Suprapubic skin (tissue), 4 donors: ENCODE measurements at places on chromosomes 2 and 18.

DNA sequence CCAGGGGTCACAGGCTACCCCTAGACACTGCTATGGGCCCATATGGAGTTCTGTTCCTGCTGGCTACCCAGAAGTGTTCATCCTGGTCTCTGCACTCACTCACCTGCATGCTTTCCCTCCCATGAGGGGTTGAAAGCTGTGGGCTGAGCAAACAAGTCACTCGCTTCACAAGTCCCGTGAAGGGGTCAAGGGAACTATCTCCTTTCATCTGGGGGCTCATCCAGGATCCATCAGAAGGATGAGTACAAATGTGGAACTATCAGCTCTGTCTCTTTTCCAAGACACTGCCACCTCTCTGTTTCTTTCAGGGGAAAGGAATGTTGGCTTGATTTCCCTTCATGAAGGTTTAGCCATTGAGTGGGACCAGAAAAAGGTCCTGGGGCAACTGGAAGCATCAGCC lies 21.7 kb downstream of the SULT1C4 start:
- no peak for DNase-seq

DNA sequence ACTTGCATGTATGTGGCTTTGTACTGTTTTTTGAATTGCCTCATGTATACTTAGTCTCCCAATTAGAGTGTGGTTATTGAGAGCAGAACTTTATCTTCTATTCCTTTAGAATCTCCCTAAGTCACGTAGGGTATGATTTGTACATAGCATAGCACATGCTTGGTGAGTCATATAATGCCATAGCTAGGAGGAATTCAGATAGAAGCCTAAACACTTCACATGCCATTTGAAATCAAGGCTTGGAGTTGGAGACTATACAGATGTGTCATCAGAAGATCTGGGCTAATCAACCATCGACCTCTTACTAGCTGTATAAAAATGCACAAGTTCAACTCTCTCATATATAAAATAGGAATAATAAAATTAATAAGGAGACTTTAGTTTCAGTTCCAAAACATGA lies 222.6 kb upstream of the ST6GAL2 start:
- DNase-seq, result no peak

- no peak for DNase-seq
Measured at GRCh38 chr2:54207666-54208195, 48.3 kb downstream of the TSPYL6 start.

DNA sequence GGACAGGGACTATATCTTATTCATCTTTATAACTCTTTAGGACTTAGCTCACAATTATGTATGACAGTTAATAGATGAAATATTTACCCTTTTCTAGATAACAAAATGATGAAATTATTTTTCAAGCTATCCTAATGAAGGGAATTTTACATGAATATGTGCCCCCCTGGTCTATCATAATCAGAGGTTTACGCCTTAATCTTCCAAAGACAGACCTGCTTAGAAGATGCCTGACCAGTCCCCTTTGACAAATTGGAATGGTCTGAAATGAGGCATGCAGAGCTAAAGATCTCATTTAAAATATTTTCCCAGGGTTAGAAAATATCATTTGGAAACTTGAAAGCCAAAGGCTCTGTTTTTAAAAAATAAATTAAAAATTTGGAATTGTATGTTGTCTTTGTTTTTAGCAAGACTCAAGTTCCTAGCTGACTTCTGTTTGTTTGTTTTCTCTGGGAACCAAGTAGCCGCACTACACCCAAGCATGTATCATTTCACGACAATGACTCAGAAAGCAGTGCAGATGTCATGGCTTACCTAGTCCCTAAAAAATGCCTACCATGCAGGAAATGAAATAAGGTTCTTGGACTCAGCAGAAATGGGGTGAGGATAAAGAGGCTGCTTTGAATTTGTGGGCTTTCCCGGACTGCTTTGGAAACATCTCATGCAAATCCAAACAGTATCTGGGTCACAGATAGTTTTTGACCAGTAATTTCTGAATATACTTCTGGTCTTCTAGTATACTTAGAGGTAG lies 162.1 kb downstream of the ZEB2 start:
- DNase-seq, result no peak

GRCh38 chr18:27921904-27922751 lies 254.8 kb downstream of the CDH2 start:
- no peak for DNase-seq

DNA sequence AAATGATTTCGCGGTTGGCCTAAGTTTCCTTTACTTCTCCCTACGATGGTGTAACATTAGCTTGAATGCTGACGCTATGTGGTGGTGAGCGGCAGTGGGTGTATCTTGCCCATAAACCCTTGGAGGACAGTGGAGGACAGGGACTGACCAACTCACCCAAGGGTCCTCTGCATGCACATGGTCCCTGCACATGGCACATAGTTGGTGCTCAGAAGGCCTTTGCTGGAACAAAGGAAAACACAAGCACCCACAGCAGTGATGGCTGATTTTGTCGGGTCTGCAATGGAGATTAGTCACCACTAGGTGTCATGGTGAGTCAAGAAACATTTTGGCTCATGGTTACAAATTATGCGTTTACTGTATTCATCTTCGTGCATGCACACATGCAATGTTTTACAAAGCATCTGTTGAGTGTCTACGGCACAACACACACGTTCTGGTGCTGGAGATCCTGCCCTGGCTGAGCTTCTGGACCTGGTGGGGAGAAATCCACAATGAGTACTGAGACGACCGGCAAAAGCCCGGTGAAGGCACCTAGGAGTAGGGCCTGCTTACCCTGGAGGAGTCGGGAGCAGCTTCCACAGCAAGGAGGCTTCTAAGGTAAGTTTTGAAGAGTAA lies 44.0 kb downstream of the PDCL3 start:
- no peak for DNase-seq

DNA sequence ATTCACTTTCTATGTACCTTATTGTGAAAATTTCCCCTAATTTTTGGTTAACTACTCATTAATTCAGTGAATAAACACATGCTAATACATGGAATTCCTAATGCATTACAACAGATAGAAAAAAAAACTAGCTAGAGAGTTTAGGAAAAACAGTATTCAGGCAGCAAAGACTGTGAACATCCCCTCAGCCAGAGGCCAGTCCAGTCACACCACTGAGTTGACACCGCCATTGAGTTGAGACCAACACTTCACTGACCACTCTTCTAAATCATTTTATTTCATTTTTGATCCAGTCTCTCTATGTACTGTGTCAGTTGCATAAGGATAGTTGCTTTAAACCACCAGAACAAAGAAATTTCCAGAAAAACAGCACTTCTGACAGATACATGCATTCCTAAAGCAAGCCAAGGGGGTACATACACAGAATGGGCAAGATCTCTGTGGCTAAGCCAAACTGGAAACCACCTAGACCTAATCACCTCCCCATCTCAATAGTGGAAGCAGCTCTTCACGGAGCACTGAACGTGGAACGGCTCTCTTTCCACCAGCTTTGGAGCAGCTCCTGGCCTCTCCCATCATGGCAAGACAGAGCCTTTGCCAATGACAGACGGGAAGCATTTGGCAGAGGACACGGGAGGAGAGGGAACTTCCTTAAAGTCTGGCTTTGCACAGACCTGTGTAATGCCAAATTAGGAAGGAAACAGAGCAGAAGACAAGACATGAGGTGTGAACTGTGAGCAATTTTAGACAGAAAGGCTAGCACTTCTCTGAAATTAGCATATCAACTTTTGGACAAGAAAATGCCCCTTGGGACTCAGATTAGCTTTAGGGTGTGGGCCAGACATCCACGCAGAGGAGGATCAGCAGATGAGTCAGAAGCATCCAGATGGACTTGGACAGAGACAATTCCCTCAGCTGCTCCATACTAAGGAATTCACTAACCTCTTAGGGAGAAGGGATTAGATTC lies 36.4 kb downstream of the CACNB4 start:
- DNase-seq, result peak; percentile 74

DNA sequence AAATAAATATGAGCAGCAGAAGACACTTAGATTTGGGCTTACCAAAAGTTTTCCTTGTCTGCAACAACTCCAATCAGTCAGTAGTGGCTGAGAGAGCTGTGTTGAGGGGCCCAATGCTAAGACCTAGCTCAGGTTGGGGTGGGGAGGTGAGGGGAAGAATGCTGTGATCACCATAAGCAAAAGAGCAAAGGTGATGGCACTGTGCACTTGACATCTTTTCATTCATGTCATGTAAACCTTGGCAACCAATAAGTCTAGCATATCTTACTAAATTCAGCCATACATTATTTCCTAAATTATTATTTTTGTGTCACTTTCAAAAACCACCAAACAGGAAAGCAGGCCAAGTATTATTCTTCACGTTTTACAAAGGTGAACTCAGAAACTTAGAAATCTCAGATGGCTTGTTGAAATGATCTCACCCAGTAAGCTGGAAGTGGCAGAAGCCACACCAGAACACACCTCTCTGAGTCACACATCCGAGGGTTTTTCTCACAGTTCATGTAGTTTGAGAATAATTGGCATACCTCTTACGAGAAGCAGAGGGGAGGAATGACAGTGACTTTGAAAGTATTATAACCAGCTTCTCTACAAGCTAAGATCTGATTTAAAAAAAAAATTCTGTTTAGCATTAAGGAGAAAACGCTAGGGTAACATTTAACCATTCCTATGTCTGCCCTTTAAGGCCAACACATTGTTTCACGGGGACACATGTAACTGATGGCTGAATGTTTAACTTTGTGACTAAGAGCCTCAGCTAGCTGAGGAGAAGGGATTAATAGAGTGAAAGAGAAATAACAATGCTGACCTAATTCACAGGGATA lies 43.3 kb upstream of the SETBP1 start:
- DNase-seq, result no peak

- DNase-seq, result no peak
Measured at GRCh38 chr2:59905731-59906130, 647.7 kb downstream of the BCL11A start.

- no peak for DNase-seq
Measured at GRCh38 chr18:76988031-76988826, 144.4 kb downstream of the MBP start.
